ENCODE measurements at places on chromosomes 6 and 20. TPM values are rescaled to one million over a fixed set of nuclear protein-coding genes. Genes with fewer than 3 reads are reported as not detected.

- H3K4me1 ChIP-seq: no peaks in the 10 kb centered on the region
- H3K36me3 ChIP-seq: no peaks in the 10 kb centered on the region
Observed at GRCh38 chr6:87951751-87952150, 95.9 kb upstream of the SPACA1 start.

C6orf15 gene
- total RNA-seq: not detected

FOXA2 gene
- 62.0 TPM for total RNA-seq

LY6G6F gene
- not detected for total RNA-seq

DNA sequence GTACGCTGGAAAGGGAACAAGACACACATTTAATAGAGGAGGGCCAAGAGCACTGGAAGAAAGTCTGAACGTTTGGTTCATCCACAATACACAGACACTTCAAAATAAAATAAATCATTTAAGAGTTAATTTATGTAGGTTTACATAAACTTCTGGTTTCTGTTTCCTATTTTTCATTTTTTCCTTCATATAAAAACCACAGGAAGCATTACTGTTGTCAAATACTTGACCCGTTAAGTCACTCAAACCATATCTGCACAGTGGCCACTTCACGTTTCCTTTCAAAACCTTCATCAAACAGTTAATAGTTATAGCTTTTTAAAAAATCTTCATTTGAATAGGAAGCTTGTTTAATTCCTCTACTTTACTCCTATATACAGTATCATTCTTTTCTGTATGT lies 257.6 kb upstream of the THEMIS start:
- no peaks in the 10 kb centered on the region for H3K27me3 ChIP-seq
- DNase-seq: no peak
- H3K4me1 ChIP-seq: no peaks in the 10 kb centered on the region
- no peak overlapping the region for H3K4me3 ChIP-seq

FAM83B gene
- 4.5 TPM for total RNA-seq

DNA sequence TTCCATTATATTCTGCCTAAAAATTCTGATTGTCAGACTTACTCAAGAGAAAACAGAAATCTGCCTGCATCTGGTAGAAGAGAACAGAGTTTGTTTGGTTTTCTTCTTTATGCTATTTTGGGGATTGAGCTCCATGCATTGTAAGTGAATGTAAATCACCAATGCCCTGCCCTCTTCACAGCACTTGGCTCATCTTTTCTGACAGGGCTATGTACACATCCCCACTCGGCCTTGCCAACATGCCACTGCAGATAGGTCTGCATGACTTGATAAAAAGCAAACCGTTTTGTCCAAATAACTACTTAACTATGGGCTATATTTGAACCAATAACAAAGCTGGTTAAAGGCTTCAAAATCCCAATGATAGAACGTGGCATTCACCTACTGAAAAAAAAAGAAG lies 117.7 kb downstream of the IBTK start:
- H3K36me3 ChIP-seq: no peaks in the 10 kb centered on the region
- H3K4me3 ChIP-seq: no peak overlapping the region
- no peak for DNase-seq
- H3K4me1 ChIP-seq: no peaks in the 10 kb centered on the region

GRCh38 chr6:81086991-81087390 lies 665.5 kb downstream of the TENT5A start:
- DNase-seq: peak; percentile 32
- no peaks in the 10 kb centered on the region for H3K4me1 ChIP-seq
- no peaks in the 10 kb centered on the region for H3K36me3 ChIP-seq
- H3K27me3 ChIP-seq: no peaks in the 10 kb centered on the region

DNA sequence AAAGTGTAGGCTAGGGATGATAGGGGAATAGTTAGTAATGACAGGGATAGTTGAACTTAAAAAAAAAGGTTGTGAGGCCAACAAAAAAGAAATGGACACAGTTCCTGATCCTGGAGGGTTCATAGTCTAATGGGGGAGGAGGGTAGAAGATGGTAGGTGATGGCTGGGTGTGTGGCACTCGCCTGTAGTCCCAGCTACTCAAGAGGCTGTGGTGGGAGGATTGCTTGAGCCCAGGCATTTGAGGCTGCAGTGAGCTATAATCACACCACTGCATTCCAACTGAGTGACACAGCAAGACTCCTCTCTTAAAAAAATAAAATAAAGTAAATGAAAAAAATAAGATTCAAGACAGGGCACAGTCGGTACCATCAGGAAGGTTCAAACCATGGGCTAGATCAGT lies 2.4 kb upstream of the MICB start:
- no peak overlapping the region for H3K4me3 ChIP-seq
- no peak for DNase-seq
- no peaks in the 10 kb centered on the region for H3K36me3 ChIP-seq
- peak overlapping the region; percentile 77 for H3K27ac ChIP-seq

MROH8 gene
- total RNA-seq: 6.4 TPM

TFAP2D gene
- total RNA-seq: not detected

DNA sequence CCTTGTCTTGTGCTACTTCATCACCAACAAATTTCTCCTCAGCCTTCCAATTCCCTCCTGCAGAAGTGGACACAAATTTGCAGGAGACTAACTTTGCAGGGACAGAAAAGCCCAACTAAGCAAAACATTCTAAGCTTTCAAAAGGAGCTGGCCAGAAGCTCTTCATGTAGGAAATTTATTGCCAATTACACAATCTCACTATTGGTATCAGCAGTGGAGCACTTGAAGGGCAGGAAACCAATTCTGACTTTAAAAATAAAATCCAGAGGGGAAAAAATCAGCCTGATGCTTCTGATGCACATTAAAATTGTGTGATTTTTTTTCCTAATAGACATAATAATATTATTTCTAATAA lies 193.3 kb downstream of the LY86 start:
- H3K4me3 ChIP-seq: no peak overlapping the region
- DNase-seq: no peak
- no peaks in the 10 kb centered on the region for H3K27me3 ChIP-seq
- no peaks in the 10 kb centered on the region for H3K36me3 ChIP-seq
- no peak overlapping the region for H3K27ac ChIP-seq

- no peaks in the 10 kb centered on the region for H3K27me3 ChIP-seq
- no peaks in the 10 kb centered on the region for H3K36me3 ChIP-seq
- H3K4me3 ChIP-seq: peak overlapping the region; percentile 49
- DNase-seq: peak; percentile 73
- peaks cover 12% of the 10 kb centered on the region for H3K4me1 ChIP-seq
- peak overlapping the region; percentile 14 for H3K27ac ChIP-seq
Observed at GRCh38 chr20:11686820-11687543, 230.7 kb upstream of the BTBD3 start.

- no peak overlapping the region for H3K4me3 ChIP-seq
- no peaks in the 10 kb centered on the region for H3K36me3 ChIP-seq
- H3K4me1 ChIP-seq: no peaks in the 10 kb centered on the region
Observed at GRCh38 chr20:11965602-11966001, 47.9 kb downstream of the BTBD3 start.

GRCh38 chr6:50707652-50708300 lies 5.5 kb upstream of the TFAP2D start:
- no peaks in the 10 kb centered on the region for H3K36me3 ChIP-seq
- H3K4me3 ChIP-seq: no peak overlapping the region
- peaks cover 22% of the 10 kb centered on the region for H3K27me3 ChIP-seq
- no peaks in the 10 kb centered on the region for H3K4me1 ChIP-seq

GRCh38 chr6:54916858-54917257 lies 70.3 kb downstream of the FAM83B start:
- no peak overlapping the region for H3K4me3 ChIP-seq
- DNase-seq: no peak
- no peaks in the 10 kb centered on the region for H3K36me3 ChIP-seq
- no peaks in the 10 kb centered on the region for H3K27me3 ChIP-seq

DNA sequence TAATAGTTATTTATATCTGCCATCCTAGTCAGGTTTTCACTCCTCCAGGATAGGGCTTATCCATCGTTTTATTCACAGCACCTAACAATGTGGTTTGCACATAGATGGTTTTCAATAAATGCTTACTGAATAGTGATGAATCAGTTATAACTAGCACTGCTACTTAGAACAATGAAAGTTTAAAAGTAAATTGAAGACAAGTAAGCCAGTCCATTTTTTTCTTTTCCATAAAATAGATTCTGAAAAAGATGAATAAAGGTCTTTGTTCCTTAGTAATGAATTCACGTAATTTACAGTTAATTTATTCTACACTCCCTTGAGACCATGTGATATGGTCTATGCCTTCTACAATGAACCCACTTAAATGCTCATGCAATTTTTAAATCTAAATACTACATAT lies 212.5 kb downstream of the RNGTT start:
- no peak overlapping the region for H3K4me3 ChIP-seq
- DNase-seq: no peak
- no peaks in the 10 kb centered on the region for H3K36me3 ChIP-seq
- no peaks in the 10 kb centered on the region for H3K27me3 ChIP-seq

DNA sequence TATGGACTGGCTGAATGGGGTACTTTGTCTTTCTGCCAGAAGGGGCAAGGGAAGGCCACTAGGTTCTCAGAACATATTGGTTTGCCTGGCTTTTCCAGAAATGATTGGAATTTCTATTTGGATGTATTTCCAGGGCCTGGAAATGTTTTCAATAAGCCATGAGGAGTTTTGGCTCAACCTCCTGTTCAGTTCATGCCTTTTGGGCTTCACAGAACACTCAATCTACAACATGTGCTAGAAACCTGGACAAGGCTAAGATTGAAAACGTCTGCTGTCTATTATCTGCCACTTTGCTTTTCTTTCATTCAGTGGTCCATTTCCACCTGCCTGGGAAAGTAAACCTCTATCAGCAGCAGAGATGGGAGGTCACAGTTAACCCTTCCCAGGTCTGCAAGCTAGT lies 793.4 kb downstream of the TENT5A start:
- no peaks in the 10 kb centered on the region for H3K27me3 ChIP-seq
- no peaks in the 10 kb centered on the region for H3K36me3 ChIP-seq
- no peak for DNase-seq

- H3K4me1 ChIP-seq: no peaks in the 10 kb centered on the region
- no peaks in the 10 kb centered on the region for H3K27me3 ChIP-seq
- no peak overlapping the region for H3K27ac ChIP-seq
- H3K36me3 ChIP-seq: no peaks in the 10 kb centered on the region
- H3K4me3 ChIP-seq: no peak overlapping the region
- DNase-seq: no peak
Observed at GRCh38 chr20:40883097-40883496, 145.5 kb upstream of the TOP1 start.

Data from stomach (tissue), 19 donors.